ENCODE measurements at places on chromosomes 11 and 22.
A peak's percentile ranks its signal among the peaks of the same experiment; 100 is the strongest.

DNA sequence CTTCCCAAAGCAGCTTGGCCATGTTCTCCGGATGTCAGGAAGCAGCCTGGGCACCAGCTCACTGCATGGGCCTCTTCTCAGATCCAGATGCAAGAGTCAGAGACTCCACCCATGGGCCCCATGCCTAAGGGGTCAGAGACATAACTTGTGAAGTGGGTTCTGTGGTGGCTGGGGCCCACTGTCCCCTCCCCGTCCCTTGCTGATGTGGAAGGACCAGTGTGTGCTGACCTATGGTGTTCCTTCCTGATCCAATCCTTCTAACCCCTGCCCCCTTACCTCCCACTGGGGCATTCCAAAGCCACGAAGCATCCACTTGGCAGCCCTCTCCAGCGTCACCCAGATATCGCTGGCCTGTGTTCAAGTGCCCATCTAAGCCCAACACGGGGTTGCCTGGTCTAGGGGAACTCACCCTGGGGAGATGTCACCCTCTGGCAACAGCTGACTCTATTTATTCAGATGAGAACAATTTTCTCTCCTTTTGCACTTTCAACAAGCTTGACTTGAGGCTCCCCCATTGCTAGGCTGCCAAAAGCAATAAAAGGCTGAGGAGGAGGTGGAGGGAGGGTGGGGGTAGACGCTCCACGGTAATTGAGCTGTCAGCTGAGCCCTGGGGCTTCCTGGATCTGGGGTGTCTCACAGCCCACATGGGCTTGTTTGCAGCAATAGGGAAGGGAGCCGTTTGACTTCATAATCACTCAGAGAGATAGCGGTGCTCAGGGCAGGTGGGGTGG lies 158.5 kb downstream of the ADAMTS15 start:
- DNase-seq = no peak

GRCh38 chr22:33883561-33883960 lies 36.7 kb downstream of the LARGE1 start:
- no peak for DNase-seq

DNA sequence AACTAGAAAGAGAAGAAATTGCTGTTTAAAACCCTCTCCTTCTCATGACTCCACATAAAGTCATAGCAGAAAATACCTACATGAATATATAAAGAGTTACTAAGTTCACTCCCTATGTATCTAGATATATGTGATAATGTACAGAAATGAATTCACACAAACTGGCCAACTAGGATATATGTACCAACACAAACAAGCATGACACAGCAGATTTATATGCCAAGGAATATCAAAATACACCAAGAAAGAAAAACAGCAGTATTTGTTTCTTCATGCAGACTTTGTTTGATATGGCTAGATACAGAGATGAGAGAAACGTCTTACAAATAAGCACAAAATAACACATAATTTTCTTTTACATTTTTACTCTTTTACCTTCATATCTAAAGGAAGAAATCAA lies 1.8 kb downstream of the OR51G1 start:
- DNase-seq = no peak

DNA sequence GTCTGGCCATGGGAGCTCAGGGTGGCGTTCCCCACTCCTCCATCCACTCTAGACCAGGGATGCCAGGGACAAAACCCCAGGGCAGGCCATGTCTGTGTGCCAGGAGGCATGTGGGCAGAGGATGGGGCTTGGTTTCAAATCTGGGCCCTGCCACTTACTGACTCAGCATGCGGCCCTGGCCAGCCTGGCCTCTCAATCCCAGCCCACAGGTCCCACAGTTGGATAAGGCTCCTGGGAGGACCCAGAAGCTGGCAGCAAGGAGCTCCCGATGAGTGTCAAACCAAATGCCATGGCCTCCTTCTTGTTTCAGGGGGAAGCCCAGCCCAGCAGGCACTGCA lies 1290.4 kb downstream of the BRD1 start:
- no peak for DNase-seq

DNA sequence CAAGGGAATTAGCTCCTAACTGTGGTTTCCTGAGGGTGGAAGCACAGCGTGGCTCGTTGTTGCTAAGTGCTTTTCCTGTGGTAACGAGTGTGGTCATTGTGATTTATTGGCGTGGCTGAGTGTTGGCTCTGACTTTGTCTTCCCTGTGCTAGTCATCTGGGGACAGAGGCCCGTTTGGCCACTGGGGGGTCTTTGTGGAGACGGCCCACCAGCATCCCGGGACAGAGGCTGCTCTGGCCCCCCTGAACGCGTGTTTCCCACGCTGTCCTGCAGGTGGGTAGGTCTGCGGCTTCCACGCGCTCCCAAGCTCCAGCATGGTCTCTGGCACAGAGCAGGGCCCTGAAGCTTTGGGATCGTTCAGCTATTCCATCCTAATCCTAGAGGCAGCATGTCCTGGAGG lies 1040.0 kb downstream of the TBC1D22A start:
- DNase-seq = no peak

- no peak for DNase-seq
Measured at GRCh38 chr22:28798810-28799605, 1.4 kb downstream of the XBP1 start.

DNA sequence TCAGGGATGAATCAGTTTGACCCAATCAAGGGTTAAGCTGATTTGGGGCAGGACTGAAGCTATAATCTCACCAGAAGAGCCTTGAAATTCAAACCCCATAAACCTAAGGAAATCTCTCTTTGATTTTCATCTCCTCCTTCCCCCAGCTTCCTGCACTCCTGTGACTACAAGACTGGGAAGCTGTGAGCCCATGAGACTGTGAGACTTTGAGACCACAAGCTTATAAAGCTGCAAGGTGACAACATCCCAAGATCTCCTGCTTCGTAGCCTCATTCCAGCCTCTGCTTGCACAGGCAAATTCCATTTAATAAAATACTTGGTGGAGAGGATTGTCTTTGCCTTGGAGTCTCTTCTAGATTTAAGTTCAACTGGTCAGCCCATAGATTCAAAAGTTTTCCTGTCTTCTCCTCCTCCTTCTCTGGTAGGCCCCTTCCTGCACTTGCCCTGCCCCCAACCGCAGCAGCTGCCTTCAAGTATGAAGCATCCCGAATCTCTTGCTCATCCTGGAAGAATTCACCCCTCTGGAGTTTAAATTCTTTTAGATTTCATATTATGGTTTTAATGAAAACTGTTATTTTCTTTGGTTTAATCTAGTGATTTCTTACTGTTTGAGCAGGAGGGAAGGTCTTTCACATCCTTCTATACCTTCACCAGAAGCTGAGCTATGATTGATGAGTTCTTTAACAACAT lies 42.1 kb downstream of the PAMR1 start:
- no peak for DNase-seq

GRCh38 chr11:107196732-107197131 lies 178.5 kb upstream of the GUCY1A2 start:
- DNase-seq = no peak

DNA sequence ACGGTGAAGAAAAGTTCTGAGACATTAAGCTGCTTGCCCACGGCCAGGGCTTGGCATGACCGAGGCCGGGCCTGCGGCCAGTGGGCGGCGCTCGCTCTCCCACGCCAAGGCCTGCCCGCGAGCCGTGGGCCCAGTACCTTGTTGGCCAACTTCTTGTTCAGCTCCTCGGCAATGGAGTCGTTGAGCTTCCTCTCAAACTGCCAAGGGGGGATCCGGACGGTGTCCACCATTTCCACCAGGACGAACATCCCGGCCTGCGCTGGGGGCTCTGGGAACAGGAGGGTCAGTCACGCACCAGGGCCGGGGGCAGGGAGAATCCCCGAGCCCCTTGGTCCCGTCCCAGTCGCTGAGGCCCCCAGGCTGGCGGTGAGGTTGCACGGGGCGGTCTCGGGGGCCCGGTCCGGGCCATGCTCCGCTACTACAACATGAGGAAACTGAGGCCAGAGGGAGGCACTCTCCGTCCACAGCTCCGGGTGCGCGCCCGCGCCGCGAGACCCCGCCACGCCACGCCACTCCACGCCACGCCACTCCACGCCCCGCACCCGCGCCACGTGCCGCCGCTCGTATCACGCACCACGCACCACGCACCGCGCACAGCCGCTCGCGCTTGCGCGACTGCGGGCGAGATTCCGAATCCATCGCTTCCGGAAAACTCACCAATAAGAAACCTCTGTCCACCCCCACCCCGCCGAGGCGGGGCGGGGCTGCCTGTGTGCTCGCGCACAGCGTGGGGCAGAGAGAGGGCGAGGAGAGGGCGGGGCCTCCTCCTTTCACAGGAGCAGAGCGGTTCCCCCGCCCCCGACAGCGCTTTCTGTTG lies at the start of gene POLR3H:
Gene POLR3H (minus strand): TSS at position 617 of the 817 bp plus-strand sequence. CDS start 369 bp downstream, at position 248.
- peak; percentile 94 for DNase-seq

- DNase-seq = no peak
Measured at GRCh38 chr11:61657566-61658290, 22.5 kb upstream of the DAGLA start.

DNA sequence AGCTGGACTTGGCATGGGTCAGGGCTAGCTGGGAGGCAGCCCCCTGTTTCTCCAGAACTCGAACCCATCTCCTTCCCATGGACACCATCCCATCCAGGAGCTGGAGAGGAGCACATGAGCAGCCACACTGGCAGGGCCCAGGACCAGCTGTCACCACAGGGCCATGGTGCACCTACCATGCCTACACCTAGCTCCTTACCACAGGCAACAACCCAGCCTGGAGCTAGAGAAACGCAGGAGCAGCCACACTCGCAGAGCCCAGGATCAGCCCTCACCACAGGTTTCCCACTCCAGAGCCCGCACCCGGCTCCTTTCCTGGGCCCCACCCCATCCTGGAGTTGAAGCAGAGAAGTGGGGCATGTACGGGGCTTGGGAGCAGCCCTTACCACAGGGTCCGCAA lies 50.2 kb downstream of the GAB4 start:
- DNase-seq = no peak

GRCh38 chr22:24433828-24434470 lies 6.5 kb downstream of the ADORA2A start:
- no peak for DNase-seq

DNA sequence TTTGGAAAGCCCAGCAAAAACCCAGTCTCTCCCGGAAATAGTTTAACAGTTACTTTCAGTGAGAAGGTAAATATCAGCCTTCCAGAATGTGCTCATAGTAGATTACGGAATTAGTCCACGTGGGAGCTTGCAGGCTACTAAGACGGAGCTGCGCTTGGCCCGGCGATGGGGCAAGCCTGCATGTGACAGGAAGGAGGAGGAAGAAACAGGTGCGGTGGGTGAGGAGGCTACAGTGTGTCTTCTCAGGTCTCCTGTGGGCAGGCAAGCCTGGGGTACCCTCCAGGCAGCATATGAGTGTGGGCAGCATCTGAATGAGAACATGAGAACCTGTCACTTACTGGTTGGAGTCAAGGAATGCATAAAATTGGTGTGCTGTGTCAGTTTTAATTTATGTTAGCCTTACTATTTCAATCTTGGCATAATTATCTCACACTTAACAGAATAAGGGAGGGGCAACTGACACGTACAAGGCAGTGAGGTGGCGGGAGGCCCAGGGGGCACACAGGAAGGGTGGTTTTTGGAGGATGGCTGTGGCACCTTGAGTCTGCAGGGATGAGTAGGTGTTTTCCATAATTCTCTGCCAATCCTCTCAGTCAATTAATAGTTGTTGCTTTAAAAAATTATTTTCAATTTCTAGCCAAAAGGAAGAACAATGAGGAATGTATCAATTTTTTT lies 35.7 kb downstream of the CLMP start:
- DNase-seq = no peak

DNA sequence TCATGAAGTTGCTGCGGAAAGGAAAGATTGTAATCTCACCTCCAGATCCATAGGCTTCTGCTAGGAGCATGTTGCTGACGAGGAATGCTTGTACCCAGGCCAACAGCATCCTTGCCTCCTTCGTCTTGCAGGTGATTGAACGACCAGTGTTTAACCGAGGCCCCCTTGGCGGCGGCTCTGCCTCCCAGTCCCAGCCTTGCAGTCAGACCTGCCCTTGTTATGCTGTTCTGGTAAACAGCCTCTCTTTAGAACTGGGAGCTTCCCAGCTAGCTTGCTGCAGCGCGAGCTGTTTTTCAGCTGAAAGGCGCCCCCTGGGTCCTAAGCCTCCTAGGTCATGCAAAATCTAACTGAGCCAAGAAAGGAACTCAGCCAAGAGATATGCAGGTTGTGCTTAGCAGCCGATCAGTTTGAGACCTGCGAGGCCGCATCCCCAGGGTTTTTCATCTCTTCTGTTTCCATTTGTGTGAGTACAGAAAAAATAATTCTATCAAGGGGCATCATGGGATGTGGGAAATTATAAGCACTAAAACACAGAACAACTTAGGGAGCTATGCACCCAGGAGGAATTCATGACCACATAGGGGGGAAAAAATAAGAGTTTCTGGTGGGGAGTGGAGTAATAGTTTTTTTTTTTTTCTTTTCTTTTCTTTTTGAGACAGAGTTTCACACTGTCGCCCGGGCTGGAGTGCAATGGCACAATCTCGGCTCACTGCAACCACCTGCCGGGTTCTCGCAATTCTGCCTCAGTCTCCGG lies at the start of gene PIK3IP1:
Gene PIK3IP1 (minus strand): TSS at position 253 of the 754 bp plus-strand sequence. CDS start 144 bp downstream, at position 109.
- peak; percentile 54 for DNase-seq

DNA sequence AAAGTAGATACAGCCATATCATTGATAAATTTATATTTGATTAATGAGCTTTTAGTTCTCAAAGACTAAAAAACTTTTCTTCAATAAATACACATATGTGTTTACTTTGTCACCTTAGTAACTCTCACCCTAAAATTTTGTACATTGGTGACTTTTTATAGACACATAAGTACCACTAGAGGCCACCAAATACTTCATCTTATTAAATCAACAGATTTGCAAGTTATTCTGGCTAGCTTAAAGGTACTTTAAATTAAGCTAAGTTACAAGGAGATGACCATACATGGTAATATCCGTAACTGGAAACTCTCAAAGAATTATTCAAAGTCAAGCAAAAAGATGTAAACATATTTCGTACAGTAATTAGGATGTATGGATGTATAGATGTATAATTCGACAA lies 112.2 kb downstream of the SBF2 start:
- DNase-seq = no peak

DNA sequence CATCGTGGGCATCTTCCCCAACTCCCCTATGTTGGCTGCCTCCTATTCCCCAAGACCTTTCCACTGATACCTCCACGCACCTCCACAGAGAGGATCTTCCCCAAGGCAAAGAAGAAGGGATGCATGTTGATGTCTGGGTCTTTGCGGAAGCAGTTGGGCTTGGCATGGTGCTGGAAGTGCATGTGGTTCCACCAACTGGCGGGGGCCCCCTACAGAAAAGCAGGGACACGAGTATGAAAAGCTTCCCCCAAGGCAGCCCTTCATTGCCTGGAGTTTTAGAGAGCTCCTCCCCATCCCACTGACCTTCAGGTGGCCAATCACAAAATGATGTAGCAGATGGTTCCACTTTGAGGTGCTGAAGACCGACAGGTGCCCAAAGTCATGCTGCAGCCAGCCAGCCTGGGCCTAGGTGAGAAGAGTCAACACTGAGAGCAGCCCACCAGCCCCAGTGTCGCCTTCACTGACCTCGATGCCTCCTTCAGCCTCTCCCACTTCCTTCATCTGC lies 6.1 kb downstream of the FADS1 start:
- DNase-seq = no peak

- DNase-seq = no peak
Measured at GRCh38 chr11:8127447-8127846, 41.4 kb downstream of the RIC3 start.

- DNase-seq = no peak
Measured at GRCh38 chr11:8220261-8221045, 43.2 kb downstream of the LMO1 start.

- no peak for DNase-seq
Measured at GRCh38 chr11:20909995-20910726, 240.8 kb downstream of the NELL1 start.

GRCh38 chr22:39381009-39381755 lies 18.4 kb upstream of the TAB1 start:
- no peak for DNase-seq
